ENCODE measurements at places on chromosomes 16 and 17.

DNA sequence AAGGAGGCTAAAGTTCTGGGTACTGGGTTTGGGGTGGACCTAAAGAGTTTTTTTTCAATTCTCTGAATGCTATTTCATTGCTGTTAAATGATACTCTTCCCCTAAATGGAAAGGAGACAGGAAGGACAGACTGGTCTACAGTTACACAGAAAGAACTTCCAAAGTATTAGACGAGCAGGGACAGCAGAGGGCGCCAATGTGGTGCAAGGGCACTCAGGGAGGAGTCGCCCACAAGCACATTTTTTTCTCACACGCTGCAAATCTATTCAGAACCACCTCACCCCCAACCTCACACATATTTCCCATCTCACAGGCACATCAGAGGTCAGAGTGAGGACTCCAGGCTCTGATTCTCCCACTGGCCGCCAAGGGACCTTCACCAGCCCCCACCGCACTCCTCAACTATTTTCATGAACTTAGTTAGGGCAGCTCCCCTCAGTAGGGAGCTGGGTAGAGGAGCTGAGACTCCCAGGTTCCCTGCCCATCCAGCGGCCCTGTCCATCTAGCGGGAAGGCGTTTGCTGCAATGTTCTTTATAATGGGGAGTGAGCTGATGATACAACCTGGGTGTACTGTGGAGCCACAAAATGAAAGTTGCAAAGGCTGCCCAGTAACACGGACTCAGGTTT is 6.8 kb upstream of the CA4 start:
- DNase-seq = peak; percentile 76

DNA sequence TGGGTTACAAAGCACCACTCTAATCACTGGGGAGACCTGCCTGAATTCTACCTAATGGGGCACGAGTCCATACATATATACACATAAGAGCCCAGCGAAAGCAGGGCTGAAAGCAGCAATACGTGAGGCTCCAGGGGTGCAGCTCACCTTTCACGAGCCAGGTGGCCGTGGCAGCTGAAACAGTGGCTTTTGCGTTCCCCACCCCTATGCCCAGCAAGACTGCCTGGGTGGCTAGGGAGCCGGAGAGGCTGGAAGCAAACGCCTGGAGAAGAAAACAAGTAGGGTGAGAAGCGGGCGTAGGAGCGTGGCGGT is 618 bp downstream of the RUSF1 start:
- no peak for DNase-seq

GRCh38 chr17:45406107-45406506 is 26.6 kb downstream of the ARHGAP27 start:
- DNase-seq = no peak

- DNase-seq = no peak
These were observed 266.5 kb upstream of the HSBP1 start for GRCh38 chr16:83541231-83541630.

GRCh38 chr16:88282564-88283395 is 100.0 kb upstream of the ZNF469 start:
- DNase-seq = no peak

- DNase-seq = peak; percentile 69
These were observed 13.1 kb upstream of the MSI2 start for GRCh38 chr17:57243171-57243622.

DNA sequence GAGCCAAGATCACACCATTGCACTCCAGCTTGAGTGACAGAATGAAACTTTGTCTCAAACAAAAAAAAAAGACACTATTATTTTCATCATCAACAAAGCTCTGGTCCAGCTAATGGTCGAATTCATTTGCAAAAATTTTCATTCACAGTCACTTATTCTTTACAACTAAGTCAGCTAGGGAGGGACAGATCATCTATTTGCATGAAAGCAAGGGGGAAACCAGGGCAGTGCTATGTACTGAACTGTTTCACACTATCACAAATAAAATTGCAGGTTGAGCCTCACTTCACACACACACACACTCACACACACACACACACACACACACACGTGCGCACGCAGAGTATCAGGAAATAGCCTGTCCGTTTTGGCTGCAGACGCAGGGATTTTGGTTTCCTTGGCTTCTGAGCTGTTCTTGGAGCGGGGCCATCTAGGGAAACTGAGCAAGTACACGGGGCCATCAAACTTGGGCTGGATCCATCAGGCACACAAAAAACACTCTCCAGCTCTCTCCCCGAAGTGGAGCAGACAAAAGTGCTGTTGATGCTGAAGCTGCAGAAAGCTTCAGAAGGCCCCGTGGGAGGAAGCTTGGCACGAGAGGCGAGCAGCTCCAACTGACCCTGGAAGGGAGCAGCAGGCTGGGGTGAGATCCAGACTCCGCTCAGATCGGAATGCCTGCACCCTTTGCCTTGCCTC is 44.3 kb upstream of the HELZ start:
- no peak for DNase-seq

- DNase-seq = no peak
These were observed 1.6 kb upstream of the FMNL1 start for GRCh38 chr17:45220079-45220478.

GRCh38 chr16:72355561-72355960 is 183.6 kb upstream of the PMFBP1 start:
- DNase-seq = no peak

GRCh38 chr16:19184823-19185509 is 16.9 kb downstream of the SYT17 start:
- DNase-seq = no peak

- DNase-seq = no peak
These were observed 186.5 kb downstream of the STX8 start for GRCh38 chr17:9389111-9389527.

- DNase-seq = no peak
These were observed 9.7 kb downstream of the RHBDL3 start for GRCh38 chr17:32275060-32276042.

DNA sequence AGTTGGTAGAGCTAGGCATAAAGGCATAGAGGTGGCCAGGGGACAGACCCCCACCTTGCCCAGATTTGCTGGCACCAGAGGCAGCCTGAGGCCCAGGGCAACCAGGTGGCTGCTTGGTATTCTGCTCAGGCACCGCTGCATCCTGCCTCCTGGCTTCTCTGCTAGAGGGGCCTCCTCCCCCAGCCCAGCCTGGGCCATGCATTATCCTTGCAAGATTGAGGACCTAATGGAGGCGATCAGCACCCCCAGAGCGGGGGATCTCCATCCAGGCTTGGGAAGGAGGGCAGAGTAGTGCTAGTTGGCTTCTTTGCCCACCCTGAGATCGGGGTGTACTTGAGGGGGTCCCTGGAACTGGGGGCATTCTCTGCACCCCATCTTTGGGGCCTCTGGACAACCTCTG is 23.8 kb downstream of the CDK5RAP3 start:
- DNase-seq = no peak

GRCh38 chr16:67268136-67268579 is 11.2 kb upstream of the PLEKHG4 start:
- no peak for DNase-seq

GRCh38 chr17:63997341-63998048 is 656 bp upstream of the PRR29 start:
- DNase-seq = no peak

- peak; percentile 90 for DNase-seq
These were observed at the start of gene PPP4C for GRCh38 chr16:30075503-30076275. PPP4C (plus strand) TSS chr16:30075994; CDS start chr16:30076378, 384 bp downstream.

DNA sequence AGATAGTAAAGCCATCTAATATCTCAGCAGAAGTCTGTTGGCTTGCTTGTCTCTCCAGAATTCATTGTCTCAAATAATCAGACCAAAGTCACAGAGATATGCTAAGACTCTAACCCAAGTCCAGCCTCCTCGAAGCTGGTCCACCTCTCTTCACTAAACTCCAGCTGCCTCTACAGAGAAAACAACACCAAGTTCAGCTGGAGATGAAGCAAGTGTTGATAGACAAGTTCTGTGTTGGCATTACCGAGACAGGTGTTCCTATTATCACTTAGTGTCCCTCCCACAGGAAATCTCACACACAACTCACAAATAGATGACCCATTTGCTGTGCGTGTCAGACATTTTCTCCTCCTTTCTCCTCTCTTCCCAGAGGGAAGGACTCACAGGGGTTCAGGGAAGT is 164.4 kb upstream of the ANKFN1 start:
- no peak for DNase-seq

DNA sequence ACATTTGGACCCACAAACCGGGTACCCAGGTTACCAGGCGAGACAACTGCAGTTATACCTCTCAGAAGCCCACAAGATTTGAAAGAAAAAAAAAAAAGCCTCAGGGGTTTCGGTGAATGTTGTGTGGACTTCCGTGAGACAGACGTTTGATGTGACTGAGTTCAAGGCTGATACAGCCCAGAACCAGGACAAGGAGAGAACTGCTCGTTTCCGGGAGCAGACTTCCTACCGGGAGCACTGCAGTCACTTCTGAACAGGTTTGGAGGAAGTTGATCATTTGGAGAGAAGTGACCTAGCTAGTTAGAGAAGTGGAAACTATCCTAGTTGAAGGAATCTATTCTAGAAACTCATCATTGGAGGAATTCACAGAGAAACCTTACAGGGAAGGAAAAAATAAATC is 847 bp downstream of the CKLF start:
- DNase-seq = no peak

DNA sequence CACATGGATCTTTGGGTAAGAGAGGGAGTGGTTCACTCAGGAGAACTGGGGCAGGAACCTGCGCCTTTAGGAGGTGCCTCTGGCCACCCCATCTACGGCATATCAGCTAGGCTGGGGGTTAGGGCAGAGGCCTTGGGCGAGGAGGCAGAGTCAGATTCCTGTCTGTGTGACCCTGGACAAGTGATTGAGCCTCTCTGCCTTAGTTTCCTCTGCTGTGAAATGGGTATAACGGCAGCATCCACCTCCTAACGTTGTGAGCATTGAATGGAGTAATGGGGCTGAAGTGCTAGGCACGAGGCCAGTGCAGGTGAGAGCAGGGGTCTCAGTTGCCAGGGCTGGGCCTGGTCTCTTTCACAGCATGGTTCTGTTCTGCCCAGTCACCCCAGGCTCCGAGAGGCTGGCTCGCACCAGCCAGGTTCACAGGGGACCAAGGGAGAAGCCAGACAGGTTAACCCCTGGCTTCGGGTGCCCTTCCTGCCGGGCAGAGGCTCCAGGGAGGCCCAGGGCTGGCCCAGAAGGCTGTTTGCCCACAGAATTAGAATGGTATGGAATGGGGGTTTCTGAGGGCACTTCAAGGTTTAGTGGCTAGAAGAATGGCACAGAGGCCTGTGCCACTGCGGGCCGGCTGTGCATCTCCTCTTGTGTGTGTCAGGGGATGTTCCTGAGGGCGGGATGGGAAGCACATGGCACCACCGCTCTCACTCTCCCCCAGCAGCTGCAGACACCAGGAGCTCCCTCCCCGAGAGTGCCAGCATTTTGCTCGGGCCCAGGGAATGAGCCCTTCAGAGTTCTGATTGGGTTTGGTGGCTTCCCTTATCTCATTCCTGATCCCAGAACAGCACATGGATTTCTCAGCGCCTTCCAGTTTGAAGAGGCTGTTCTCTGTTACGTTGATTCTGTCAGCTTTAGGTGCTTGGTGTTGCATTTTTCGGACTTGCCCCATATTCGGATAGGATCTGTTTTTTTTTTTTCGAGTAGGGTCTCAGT is 23.8 kb downstream of the UNC13D start:
- no peak for DNase-seq
